HT1080 (cell line): ENCODE measurements at places on chromosomes 3 and 15.

DNA sequence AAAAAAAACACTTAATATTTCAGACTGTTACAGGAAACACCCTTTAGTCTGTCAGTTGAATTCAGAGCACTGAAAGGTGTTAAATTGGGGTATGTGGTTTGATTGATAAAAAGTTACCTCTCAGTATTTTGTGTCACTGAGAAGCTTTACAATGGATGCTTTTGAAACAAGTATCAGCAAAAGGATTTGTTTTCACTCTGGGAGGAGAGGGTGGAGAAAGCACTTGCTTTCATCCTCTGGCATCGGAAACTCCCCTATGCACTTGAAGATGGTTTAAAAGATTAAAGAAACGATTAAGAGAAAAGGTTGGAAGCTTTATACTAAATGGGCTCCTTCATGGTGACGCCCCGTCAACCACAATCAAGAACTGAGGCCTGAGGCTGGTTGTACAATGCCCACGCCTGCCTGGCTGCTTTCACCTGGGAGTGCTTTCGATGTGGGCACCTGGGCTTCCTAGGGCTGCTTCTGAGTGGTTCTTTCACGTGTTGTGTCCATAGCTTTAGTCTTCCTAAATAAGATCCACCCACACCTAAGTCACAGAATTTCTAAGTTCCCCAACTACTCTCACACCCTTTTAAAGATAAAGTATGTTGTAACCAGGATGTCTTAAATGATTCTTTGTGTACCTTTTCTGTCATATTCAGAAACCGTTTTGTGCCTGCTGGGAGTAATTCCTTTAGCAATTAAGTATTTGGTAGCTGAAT is 17.9 kb downstream of the TMEM43 start:
- DNase-seq = no peak

DNA sequence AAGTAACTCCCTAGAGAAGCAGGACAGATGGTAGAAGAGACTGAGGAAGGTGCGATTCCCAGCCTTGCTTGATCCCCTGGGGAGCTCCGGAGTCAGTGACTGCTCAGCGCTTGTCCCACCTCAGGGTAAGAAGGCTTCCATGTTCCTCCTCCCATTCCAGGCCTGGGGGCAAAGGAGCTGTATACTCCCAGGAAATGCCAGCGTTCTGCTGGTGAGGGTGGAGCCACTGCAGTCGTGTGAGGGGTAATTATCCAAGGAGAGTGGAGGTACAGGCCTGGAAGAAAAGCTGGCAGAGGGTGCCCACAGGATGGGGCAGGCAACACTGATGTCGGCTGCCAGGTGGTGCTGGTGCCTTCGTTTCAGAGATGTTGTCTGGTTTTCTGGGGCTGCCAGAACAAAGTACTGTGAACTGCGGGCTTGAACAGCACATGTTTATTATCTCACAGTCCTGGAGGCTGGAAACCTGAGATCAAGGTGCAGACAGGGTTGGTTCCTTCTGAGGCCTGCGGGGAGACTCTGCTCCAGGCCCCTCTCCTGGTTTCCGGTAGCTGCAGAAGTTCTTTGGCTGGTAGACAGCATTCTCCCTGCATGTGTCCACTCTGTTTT is 12.1 kb upstream of the APBA2 start:
- no peak for DNase-seq

- DNase-seq = no peak
These were observed 260.2 kb upstream of the HES1 start for GRCh38 chr3:193875601-193876321.

DNA sequence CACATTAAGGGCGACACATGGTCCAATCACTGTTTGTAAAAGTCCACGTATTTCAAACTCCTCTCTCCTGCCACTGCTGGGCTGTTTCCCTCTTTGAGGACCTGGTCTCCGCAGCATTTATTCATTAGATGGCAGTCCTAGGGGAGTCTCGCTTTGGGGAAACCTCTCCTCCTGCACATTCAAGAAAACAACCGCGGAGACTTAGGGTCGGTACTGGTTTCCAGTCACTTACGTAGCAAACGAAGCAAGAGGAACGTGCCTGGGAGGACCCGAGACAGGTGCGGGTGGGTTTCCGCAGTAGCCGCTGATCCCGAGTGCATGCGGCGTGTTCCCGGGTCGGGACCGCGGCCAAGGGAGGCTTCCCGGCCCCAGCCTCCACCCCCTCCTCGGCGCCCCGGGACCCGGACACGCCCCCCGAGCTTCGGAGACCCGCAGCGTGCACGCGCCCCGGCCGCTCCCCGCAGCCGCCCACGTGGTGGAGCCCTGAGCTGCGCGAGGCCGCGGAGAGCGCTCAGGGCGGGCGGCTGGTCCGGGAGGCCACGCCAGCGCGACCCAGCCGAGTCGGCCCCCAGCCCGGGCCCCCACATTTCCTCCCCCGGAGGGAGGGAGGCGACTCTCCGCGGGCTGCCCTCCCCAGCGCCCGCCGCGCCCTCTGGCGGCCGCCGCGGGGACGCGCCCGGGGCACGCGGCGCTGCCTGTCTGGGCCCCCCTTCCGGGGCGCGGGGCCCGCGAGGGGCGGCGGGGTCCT is 1.1 kb upstream of the IGF1R start:
- peak; percentile 49 for DNase-seq

- no peak for DNase-seq
These were observed 1075.9 kb downstream of the ZPLD1 start for GRCh38 chr3:103510760-103511159.

DNA sequence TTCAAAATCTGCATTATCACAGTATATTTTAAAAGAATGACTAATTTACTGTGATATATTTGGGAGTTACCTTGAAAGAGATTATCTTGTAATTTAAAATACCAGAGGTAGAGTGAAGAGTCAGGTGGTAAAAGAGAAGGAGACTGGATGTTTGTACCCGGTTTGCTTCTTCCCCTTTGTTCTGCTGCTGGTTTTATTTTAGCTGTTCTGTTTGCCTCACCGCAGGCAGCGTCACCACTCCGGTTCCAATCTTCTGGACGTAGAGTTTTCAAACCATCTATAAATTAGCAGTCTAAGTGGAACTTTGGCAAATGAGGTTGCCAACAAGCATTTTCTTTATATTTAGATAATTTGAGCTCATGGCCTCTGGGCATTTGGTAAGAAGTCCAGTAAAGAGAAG is 38.2 kb downstream of the PPARG start:
- no peak for DNase-seq

- no peak for DNase-seq
These were observed 44.1 kb upstream of the TP63 start for GRCh38 chr3:189586941-189587663.

- no peak for DNase-seq
These were observed 9.8 kb upstream of the CNOT10 start for GRCh38 chr3:32675164-32675563.

GRCh38 chr3:181637456-181637855 is 74.3 kb upstream of the SOX2 start:
- no peak for DNase-seq

GRCh38 chr3:37256447-37256846 is 82.1 kb upstream of the LRRFIP2 start:
- DNase-seq = peak; percentile 26

- DNase-seq = no peak
These were observed 219.9 kb downstream of the GAP43 start for GRCh38 chr3:115843206-115843605.
